ENCODE measurements at places on chromosomes 2 and 18. TPM values are rescaled to one million over a fixed set of nuclear protein-coding genes. Genes with fewer than 3 reads are reported as not detected.

DNA sequence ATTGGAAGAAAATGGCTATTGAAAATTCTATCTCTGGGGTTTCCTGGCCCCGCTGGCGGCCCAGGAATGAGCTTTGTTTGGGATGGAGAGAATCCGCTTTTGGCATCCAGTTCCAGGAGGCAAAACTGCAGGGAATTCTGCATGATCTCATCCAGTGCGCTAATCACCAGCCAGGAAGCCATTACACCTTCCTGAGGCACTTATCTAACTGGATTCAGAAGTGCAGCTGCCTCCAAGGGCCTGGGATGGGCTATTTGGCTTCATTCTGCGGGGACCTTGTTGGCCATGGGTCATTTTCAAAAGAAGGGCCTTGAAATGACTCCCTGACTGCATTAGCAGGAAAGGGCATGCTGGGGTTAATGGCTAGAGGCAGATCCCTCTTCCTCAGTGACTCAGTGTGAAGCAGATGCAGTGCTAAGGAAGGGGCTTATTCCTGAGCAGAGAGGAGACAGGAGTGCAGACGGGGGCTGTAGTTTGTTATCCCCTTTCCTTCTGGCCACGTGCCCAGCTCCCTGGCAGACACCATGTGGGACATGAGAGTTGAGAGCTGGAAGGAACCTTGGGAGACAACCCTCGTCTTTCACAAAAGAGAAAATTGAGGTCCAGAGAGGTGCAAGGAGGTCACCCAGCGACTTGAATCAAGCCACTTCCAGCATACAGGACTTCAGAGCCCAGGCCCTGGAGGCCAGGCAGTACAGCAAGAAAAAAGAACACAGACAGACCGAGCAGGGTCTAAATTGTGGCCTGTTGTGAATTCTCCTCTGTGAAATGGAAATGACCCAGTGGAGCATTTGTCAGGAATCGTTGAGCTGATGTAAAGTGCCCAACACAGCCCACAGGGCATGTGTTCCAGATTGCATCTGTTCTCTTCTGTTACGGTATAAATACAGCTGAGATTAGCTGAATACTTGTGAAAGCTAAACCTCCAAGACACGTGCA, 161.8 kb downstream of the PRKCE start:
- H3K4me3 ChIP-seq = no peak overlapping the region
- no peaks in the 10 kb centered on the region for H3K36me3 ChIP-seq
- H3K27me3 ChIP-seq = no peaks in the 10 kb centered on the region

Gene THSD7B
- not detected for total RNA-seq

DNA sequence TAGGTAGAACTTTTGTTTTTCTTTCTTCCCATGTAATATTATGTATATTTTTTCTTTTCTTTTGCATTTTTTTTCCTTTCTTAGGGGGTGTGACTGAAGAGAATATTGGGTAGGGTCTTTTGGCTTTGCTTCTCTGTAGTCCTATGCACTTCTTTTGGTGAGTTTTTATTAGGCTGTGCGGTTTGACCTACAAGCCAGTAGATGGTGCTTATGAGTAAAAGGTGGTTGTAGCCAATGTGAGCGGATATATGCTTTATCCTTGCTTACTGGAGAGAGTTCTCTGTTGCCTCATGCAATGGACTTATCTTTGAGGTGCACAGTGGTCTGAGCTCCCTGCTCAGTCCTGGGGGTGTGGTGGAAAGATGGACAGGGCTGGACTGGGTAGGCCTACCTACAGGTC, 52.7 kb downstream of the DSEL start:
- H3K27me3 ChIP-seq = no peaks in the 10 kb centered on the region
- no peak overlapping the region for H3K4me3 ChIP-seq

Gene OTOS
- not detected for total RNA-seq

Gene MYO1B
- 35.0 TPM for total RNA-seq

Gene ZFAND2B
- total RNA-seq = 27.2 TPM

GRCh38 chr2:86446060-86446459, 4.9 kb downstream of the KDM3A start:
- DNase-seq = no peak
- peaks cover 78% of the 10 kb centered on the region for H3K36me3 ChIP-seq
- peaks cover 66% of the 10 kb centered on the region for H3K4me1 ChIP-seq
- H3K27ac ChIP-seq = no peak overlapping the region
- H3K27me3 ChIP-seq = no peaks in the 10 kb centered on the region

DNA sequence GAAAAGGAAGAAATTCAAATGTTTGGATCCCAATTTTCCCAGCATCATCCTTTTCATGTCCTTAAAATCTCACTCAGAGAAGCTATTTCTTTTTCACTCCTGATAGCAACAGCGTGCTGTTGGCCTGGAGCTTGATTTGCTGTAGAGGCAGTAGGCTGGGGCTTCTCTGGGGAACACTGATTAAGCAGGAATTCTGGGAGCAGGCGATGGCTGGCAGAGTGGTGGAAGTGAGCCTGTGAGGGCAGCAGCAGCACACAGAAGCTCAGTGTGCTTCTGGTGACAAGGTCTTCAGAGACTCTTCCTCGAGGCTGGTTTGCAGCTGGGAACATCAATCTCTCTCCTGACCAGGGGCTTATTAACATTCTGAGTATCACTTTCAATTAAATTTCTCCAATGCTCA, 284.6 kb downstream of the DPP10 start:
- no peaks in the 10 kb centered on the region for H3K27me3 ChIP-seq
- H3K4me3 ChIP-seq = no peak overlapping the region
- H3K36me3 ChIP-seq = no peaks in the 10 kb centered on the region
- DNase-seq = no peak
- H3K4me1 ChIP-seq = no peaks in the 10 kb centered on the region

- no peak for DNase-seq
- H3K27me3 ChIP-seq = no peaks in the 10 kb centered on the region
- no peaks in the 10 kb centered on the region for H3K36me3 ChIP-seq
- H3K4me3 ChIP-seq = no peak overlapping the region
- peaks cover 18% of the 10 kb centered on the region for H3K4me1 ChIP-seq
These were observed 170.2 kb downstream of the PRKCE start for GRCh38 chr2:45821558-45822271.

- DNase-seq = peak; percentile 24
- peaks cover 46% of the 10 kb centered on the region for H3K27me3 ChIP-seq
- peaks cover 10% of the 10 kb centered on the region for H3K4me1 ChIP-seq
- H3K36me3 ChIP-seq = no peaks in the 10 kb centered on the region
- H3K4me3 ChIP-seq = peak within 1 kb of the TSS; percentile 84
These were observed at the start of gene GALNT3 for GRCh38 chr2:165793779-165794535. Gene GALNT3 (minus strand): TSS chr2:165794247. CDS start chr2:165770700, 23,547 bp downstream.

Gene RGPD3
- total RNA-seq = not detected

- no peak for DNase-seq
- H3K4me1 ChIP-seq = no peaks in the 10 kb centered on the region
- no peak overlapping the region for H3K4me3 ChIP-seq
- H3K27me3 ChIP-seq = peaks cover 3% of the 10 kb centered on the region
- H3K27ac ChIP-seq = no peak overlapping the region
These were observed 40.9 kb downstream of the LRATD1 start for GRCh38 chr2:14673351-14673875.

Gene PCARE
- total RNA-seq = not detected

Gene CHAC2
- 28.0 TPM for total RNA-seq

DNA sequence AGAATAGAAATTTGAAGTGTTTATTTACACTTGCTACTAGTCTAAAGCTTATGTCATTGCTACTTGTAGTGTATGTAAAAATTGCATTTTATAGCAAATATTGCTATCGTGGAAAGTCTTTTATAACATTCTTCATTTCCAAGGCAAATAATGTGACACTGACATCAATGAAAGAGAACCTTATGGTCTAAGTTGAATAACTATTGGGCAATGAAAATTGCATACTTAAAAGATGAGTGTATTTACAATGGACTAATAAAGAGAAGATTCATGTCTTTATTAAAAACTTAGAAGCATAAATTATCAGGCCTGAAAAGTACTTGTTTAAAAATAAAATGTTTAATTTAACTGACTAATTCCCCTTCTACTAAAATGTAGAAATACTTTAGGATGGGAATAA, 82.2 kb downstream of the LRP1B start:
- H3K36me3 ChIP-seq = no peaks in the 10 kb centered on the region
- H3K4me1 ChIP-seq = no peaks in the 10 kb centered on the region
- no peaks in the 10 kb centered on the region for H3K27me3 ChIP-seq

DNA sequence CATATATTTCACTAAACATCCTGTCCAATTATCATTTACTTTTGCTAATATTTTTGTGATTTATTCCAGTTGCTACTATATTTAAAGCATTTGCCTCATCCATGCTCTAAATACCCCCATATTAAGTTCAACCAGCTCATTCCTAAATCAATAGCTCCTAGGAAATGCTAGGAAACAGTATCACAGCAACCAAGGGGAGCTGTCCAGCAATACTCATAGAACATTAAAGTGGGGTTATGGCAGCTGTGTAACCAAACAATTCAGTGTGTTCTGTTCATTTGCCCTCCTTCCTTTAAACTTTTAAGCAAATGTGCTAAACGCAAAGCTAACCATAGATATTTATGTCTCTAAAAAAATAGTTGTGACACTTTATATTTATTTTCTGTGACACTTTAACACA, 41.1 kb downstream of the ACVR1C start:
- H3K27ac ChIP-seq = no peak overlapping the region
- H3K4me1 ChIP-seq = peaks cover 2% of the 10 kb centered on the region
- H3K36me3 ChIP-seq = peaks cover 4% of the 10 kb centered on the region
- no peak overlapping the region for H3K4me3 ChIP-seq

DNA sequence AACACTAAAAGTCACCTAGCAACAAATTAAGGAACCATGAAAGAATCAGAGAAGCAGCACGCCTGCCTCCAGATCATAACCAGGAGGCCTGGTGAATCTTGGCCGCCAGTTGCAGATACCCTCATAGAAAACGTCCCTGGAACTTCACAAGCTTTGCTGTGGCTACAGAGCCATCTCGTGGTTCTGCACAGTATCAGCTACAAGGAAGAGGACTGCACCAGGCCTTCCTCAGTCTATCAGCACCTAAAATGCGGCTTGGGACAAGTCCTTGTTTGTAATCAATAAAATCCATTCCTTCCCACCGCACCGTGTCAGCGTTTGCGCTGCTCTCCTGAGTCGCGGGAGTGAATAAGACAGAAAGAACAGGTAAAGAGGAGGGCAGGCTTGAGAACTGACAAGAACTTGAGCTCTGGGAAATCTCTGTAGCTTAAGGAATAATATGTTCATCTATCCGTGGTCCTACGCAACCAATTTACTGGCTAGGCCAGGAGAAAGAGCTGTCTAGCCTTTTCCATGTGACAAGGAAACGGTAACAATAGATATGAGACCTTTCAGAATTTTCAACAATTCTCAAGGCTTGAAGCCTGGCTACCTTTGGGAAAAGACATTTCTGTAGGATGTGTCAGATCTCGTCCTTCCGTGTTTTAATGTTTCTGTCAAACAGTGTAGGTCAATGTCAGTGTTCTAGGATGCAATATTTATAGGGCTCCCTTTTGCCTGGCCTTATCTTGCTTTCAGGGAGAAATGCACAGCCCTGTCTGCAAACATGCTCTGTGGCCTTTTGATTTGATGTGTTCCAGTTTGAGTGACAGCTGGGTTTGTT, 128.5 kb upstream of the RAB12 start:
- no peaks in the 10 kb centered on the region for H3K4me1 ChIP-seq
- no peak overlapping the region for H3K27ac ChIP-seq
- no peak overlapping the region for H3K4me3 ChIP-seq
- H3K36me3 ChIP-seq = no peaks in the 10 kb centered on the region

DNA sequence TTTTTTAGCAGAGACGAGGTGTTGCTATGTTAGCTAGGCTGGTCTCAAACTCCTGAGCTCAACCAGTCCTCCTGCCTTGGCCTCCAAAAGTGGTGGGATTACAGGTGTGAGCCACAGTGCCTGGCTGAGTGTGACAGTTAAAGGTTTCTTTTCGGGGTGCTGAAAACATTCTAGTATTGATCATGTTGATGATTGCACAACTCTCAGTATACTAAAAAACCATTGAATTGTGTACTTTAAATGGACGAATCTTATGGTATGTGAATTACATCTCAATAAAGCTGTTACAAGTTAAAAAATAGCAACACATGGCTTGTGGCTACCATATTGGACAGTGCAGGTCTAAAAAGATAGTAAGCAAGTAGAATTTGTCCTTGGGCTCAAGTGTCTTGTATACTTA, 22.3 kb downstream of the PAPOLG start:
- no peaks in the 10 kb centered on the region for H3K27me3 ChIP-seq
- no peak for DNase-seq
- no peaks in the 10 kb centered on the region for H3K4me1 ChIP-seq

DNA sequence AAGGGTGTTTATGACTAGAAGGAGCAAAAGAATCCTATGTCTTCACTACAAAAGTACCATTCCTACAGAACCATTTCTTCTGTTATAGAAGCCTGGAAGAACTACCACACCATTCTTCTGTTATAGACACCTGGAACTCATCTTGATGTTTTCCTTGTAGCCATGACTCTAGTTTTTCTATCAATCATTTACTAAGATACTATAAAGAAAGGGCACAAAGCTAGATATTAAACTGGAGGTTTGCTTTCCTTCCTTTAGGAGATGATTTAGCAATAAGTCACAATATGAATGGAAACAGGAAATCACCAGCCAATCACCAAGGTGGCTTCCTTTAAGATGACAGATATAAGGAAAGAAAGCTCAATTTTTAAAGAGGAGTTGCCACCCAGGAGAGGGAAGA, 100.3 kb upstream of the NEUROD1 start:
- H3K4me1 ChIP-seq = no peaks in the 10 kb centered on the region
- no peak overlapping the region for H3K27ac ChIP-seq
- no peak for DNase-seq
- H3K4me3 ChIP-seq = no peak overlapping the region
- H3K27me3 ChIP-seq = no peaks in the 10 kb centered on the region

- H3K36me3 ChIP-seq = peaks cover 11% of the 10 kb centered on the region
- H3K27me3 ChIP-seq = no peaks in the 10 kb centered on the region
- H3K4me3 ChIP-seq = no peak overlapping the region
- peaks cover 10% of the 10 kb centered on the region for H3K4me1 ChIP-seq
These were observed 9.3 kb downstream of the HADHA start for GRCh38 chr2:26235089-26235488.

Gene ACTG2
- 0.12 TPM for total RNA-seq

Gene SERPINB7
- not detected for total RNA-seq

GRCh38 chr2:238801791-238802190, 46.1 kb upstream of the TWIST2 start:
- H3K4me1 ChIP-seq = no peaks in the 10 kb centered on the region
- no peak overlapping the region for H3K4me3 ChIP-seq
- no peak for DNase-seq
- no peak overlapping the region for H3K27ac ChIP-seq

Gene TUBA3E
- not detected for total RNA-seq

GRCh38 chr2:227782804-227783203, 30.8 kb upstream of the CCL20 start:
- H3K27me3 ChIP-seq = peaks cover 35% of the 10 kb centered on the region
- H3K4me3 ChIP-seq = no peak overlapping the region
- H3K4me1 ChIP-seq = peaks cover 14% of the 10 kb centered on the region
- H3K27ac ChIP-seq = peak overlapping the region; percentile 82
- H3K36me3 ChIP-seq = peaks cover 2% of the 10 kb centered on the region
- DNase-seq = no peak

Gene MC2R
- total RNA-seq = not detected

DNA sequence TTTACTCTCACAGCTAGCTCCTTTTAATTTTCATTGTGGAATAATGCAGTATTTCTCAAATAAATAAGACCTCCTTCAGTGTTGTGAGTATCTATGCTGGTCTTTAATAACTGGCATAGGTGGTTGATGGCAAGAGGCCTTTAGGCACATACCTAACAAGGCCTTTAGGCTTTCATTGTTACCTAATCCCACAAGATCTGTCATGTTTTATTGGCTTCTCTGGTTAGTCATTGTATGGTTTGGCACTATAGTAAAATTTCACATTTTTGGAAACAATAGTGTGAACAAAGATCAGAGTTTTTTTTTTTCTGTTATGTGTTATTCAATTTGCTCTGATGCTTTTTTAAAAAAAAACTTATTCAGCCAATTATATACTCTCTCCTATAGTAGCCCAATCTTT, 89.8 kb upstream of the NEUROD1 start:
- H3K27ac ChIP-seq = no peak overlapping the region
- no peaks in the 10 kb centered on the region for H3K27me3 ChIP-seq
- no peaks in the 10 kb centered on the region for H3K4me1 ChIP-seq
- no peak for DNase-seq
- no peaks in the 10 kb centered on the region for H3K36me3 ChIP-seq
